ENCODE measurements at places on chromosomes 11 and 22.

DNA sequence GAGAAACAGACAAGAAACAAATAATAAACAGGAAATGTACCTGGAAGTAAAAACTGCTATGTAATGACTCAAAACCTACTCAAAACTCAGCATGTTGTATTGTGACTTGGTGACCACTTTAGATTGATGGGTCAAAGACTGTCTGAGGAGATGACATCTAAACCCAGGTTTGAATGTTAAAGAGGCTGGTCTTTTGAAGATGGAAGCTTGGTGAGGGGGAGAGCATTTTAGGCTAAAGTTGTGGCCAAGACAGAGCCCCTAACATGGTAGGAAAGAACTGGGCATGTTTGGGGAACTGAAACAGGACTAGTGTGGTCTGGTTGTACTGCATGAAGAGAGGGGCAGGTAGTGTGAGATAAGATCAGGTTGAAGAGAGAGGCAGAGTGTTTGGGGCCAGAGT, 85.3 kb upstream of the MYO18B start:
- no peak for DNase-seq

DNA sequence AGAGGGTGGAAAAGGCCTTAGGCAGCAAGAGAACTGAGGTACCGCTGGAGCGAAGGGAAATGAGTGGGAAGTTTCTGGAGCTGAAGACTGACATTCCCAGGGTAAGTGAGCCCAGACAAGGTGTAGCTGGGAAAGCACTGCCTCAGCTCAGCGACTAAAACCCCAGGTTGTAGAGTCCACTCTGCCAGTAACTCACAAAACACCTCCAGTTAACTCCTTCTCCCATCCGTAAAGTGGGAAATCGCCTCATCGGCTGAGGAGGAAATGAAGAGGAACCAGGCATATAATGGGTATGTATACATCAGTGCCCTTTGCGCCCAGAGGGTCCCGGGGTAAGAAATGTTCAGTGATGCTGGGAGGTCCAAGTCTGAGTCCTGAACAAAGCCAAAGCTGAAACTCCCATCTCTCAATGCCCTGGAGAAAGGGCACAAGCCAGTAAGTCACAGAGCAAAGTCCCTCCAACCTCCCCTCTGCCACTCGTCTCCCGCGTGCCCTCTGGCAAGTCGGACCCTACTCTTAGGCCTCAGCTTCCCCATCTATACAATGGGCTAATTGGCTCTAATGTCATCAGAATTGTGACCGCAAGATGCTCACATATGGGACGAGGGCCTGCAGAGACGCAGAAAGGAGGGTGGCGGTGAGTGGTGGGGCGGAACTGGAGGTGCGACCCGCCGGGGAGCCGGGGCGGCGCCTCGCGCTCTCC, 588 bp downstream of the VPS37C start:
- DNase-seq = no peak

- DNase-seq = peak; percentile 71
Measured at GRCh38 chr11:71563406-71563805, 2.0 kb upstream of the KRTAP5-10 start.

- no peak for DNase-seq
Measured at GRCh38 chr22:44411226-44412135, 86.6 kb downstream of the RTL6 start.

- no peak for DNase-seq
Measured at GRCh38 chr11:122695076-122695615, 39.6 kb downstream of the UBASH3B start.

DNA sequence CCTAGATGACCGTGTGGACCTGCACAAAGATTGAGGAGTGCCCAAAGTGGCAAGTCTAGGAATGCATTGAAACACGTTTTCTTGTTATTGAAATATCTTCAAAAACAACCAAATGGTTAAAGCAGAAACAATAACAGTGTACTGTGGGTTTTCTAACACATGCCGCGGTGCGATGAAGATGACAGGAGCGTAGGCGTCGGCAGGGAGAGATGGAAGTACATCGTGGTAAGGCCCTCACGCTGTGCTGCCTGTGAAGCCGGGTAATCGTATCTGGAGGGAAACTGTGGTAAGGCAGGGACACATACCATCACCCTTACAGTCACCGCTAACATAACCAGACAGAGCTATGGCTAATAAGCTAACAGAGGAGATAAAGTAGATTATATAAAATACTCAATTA, 261.4 kb downstream of the TBC1D22A start:
- no peak for DNase-seq

- DNase-seq = no peak
Measured at GRCh38 chr22:44741929-44742328, 10.4 kb upstream of the ARHGAP8 start.

DNA sequence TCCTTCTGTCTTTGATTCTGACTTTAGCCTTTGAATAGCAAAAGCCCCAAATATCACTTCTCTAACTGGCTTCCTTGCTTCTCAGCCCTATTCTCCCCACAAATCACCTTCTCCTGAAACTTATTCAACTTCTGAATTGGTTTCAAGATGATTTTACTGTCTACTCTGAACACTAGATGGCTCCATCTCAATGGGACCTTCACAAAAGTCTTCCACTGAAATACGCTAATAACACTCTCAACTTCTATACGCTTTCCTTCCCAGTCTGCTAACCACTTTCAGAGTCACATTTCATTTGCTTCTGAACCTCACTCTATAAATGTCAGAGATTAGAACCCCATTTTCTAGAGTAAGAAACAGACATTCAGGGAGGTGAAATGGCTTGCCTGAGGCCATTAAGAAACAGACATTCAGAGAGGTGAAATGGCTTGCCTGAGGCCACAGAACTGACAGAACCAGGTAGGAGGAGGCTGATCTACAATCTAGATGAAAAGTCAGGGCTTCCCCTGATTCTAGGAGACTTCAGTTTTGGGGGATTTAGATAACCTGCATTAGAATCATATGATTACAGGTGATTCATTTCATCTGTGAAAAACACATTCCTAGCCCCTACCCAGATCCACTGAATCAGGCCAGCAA, 20.6 kb downstream of the MORC2 start:
- no peak for DNase-seq

GRCh38 chr11:66326261-66327111, 9.6 kb upstream of the CD248 start:
- DNase-seq = no peak

DNA sequence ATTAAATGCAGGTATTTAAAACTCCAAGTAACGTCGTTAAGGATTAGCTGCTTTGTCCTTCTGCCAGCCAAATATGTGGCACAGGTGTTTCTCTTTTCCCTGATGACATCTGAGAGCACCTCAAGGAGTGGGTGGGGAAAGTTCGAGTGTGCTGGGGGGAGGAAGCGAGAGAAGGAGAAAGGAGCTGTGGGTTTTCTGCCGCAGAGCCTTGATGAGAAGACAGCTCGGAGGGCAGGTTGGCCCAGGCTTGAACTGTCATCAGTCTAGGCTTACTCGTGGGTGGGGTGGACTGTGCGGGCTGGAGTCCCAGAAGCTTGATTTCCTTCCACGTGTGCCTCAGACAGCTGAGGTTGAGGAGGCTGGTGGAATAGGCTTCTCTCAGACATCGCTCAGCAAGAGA, 15.2 kb upstream of the SORL1-AS1 start:
- no peak for DNase-seq

GRCh38 chr11:108882211-108882831, 217.5 kb downstream of the DDX10 start:
- DNase-seq = no peak

DNA sequence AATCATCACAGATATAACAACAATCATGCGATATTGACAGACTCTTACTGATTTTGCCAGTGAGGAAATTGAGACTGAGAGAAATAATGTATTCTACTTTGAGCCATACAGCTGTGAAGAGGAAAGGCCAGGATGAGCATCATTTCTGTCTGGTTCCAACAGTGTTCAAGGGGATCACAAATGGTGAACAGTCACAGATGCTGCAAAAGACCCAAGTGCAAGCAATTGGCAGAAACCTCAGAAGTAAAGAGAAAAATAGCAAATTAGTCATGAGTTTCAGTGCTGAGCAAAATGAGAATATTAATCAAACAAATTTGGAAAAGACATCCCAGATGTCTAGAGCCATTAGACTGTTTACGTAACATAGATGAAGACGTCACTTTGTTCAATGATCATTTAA, 114.1 kb downstream of the RAB38 start:
- no peak for DNase-seq

DNA sequence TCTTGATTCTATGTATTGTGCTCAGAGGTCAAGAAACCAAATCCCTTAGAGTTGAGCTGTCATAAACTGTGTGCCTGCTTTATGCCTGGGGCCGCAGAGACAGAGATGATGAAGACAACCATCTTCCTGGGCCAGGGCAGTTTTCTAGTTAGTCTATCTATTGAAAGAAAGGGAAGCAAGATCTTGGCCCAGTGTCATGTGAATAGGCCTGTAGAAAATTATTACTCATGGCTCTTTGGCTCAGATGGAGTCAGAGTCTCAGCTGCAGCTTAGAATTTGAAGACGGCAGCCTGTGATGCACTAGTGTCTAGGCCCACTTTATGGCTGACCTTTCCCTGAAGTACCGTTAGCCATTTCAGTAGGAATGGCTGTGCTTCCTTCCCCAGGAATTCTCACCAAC, 112.0 kb downstream of the DBX1 start:
- no peak for DNase-seq

- DNase-seq = no peak
Measured at GRCh38 chr11:57164317-57164716, 17.4 kb upstream of the LRRC55 start.

DNA sequence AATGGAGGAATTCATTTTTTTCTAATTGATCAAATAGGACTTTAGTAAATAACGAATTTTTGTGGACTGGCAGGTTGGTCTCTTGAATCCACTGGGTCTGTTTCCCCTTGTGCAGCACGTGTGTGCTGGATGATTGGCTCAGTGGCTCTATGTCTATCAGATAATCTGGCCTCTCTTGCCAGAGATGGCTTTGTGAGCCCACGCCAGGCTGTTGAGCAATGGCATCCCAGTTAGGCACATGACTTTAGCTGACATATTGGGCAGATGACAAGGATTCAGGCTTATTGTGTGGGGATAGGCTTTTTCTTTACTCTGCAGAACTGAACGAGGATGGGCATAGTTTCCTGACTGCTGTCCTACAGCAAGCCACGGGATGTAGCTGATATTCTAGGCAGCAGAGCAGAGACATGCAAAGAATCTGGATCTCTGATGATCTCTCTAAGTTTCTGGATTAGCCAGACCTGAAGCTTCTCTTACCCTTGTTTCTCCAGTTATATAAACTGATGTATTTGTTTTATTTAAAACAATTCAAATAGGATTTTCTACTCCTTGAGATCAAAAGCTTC, 144.9 kb downstream of the ARHGAP42 start:
- DNase-seq = no peak

GRCh38 chr11:76287227-76287626, 80.9 kb upstream of the WNT11 start:
- no peak for DNase-seq

- DNase-seq = no peak
Measured at GRCh38 chr11:94880216-94880615, 93.1 kb downstream of the CWC15 start.

DNA sequence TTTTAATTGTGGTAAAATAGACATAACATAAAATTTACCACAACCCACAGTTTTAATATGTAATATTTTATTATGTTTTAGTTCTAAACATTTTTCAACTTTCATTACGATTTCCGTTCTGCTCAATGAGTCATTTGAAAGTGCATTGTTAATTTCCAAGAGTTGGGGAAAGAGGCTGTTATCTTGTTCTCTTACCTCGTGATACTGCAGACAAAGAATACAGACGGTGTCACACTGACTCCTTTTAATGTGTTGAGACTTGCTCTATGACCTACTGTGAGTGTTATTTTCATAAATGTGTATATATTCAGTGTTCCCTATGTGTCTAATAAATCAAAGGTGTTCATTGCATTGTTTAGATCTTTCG, 10.8 kb upstream of the RAC2 start:
- no peak for DNase-seq

GRCh38 chr22:30830907-30831306, 136.2 kb downstream of the OSBP2 start:
- peak; percentile 43 for DNase-seq

- no peak for DNase-seq
Measured at GRCh38 chr22:47716890-47717615, 954.6 kb downstream of the TBC1D22A start.

GRCh38 chr11:72293910-72294615, 50.1 kb upstream of the PHOX2A start:
- DNase-seq = no peak

DNA sequence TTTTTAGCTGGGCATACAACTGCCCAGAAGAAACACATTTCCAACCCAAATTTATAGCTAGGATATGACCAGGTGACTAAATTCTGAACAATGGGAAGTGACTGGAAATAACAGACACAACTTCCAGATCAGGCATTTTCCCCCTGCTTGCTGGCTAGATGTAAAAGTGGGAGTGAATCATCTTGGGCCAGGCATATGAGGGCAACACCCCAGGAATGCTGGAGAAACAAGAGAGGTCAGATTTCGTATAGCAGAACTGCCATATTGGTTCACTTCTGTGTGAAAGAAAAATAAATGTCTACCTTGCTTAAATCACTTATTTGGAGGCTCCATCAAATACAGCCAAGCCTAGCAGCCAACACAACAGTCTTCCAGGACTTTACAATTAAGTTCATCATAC, 7.4 kb downstream of the ATL3 start:
- no peak for DNase-seq

DNA sequence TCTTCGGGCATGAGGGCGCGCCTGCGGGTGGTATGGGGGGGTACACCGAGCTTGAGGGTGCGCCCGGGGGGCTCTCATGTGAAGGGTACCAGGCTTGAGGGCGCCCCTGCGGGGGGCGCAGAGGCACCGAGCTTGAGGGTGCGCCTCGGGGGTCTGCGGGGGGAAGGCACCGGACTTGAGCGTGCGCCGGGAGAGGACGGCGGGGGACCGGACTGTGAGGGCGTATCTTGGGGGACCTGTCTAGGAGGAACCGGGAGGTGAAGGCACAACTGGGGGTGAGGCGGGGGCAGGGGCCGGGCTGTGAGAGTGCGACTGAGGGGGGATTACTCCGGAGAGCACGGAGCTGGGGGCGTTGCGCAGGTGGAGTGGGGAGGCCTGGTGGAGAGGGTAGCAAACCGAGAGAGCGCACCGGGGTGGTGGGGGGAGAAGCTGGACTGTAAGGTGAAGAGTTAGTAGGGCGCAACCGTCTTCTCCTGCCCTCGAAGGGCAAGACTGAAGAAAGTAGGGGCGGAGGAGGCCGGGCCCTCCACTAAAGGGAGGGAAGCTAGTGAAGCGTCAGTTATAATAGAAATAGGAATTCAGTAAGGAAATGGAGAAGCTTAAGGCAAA, 1.1 kb upstream of the DDX6 start:
- peak; percentile 46 for DNase-seq

GRCh38 chr11:115477410-115477809, 26.8 kb downstream of the CADM1 start:
- no peak for DNase-seq

- DNase-seq = peak; percentile 73
Measured at GRCh38 chr22:23404689-23405365, 175.3 kb downstream of the IGLL1 start.
